ENCODE measurements at places on chromosomes 7 and 10.

DNA sequence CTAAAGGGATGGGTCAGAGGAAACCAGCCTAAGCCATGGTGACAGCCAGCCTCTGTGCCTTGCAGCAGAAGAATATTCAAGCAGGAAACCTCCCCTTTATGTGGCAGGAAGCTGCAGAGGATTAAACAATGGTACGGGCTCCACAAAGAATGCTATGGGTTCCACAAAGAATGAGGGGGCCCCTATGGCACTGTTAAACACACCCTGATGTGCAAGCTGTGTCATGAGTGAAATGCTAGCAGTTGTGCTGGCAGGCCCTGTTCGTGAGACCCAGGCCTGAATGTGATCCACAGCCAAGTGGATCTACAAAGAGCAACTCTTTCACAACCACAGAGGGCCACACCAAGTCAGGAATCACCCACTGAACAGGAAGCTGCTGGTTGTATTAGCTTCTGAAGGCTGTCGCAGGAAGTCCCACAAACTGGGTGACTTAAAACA is 68.9 kb downstream of the MYOF start:
- no peak for DNase-seq

- DNase-seq = no peak
Measured at GRCh38 chr7:40542982-40543741, 408.4 kb downstream of the SUGCT start.

- no peak for DNase-seq
Measured at GRCh38 chr10:27625452-27626211, 120.0 kb downstream of the MKX start.

DNA sequence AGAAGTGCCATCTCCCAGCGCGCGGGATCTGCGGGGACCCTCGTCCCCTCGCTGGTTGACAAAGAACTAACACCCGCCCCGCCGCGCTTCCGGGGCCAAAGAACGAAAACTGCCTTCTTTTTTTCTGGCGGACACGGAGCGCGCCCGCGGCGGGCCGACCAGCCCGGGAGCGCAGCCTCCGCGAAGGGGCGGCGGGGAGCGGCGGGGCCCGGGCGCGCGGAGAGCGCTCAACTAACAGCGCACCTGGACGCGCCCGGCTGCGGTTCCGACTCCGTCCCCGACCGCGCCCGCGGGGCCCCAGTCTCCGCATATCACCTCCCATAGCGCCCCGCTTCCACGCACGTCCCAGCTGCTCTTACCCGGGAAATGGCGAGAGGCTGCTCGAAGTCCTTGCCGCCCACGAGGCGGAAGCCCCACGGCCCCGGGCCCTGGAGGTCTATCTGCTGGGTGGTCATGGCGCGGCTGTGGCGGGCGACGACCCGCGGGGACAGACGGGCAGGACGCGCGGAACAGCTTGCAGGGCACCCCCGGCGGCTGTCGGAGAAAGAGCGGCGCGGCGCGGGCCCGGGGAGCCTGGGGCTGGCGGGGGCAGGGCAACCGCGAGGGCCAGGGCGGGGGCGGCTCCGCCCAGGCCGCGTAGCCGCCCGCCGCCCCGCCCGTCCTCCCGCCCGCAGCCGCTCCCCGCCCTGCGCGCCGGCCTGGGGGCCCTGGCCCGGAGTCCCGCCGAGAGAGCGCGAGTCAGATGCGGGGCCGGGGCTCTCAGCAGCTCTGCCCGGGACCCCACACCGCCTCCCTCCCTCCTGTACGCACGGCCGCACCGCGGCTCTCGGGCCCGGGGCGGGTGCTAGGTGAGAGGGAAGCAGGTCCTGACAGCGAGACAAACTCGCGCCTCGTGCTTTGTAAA is at the start of gene PDLIM1:
TSS of gene PDLIM1 (minus strand) at position 543 of the 904 bp plus-strand sequence. CDS start at position 455, 88 bp downstream.
- no peak for DNase-seq

DNA sequence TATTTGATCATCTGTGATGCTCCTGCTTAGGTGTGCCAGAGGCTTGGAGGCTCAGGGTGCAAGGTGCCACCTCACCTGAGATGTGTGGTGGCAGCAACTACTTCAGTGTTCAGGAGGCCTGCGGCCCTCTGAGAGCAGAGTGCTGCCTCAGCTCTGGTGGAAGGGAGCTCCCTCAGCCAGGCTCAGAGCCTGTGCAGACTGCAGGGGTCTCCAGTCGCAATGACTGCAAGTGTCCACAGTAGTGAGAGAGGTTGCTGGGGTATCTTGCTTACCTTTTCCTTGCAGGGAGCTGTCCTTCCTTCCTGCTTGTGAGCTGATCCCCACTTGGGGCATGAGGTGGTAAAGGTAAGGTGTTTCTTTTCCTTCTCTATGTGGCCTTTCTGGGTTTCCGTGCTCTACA is 131.0 kb upstream of the GAD2 start:
- DNase-seq = no peak

DNA sequence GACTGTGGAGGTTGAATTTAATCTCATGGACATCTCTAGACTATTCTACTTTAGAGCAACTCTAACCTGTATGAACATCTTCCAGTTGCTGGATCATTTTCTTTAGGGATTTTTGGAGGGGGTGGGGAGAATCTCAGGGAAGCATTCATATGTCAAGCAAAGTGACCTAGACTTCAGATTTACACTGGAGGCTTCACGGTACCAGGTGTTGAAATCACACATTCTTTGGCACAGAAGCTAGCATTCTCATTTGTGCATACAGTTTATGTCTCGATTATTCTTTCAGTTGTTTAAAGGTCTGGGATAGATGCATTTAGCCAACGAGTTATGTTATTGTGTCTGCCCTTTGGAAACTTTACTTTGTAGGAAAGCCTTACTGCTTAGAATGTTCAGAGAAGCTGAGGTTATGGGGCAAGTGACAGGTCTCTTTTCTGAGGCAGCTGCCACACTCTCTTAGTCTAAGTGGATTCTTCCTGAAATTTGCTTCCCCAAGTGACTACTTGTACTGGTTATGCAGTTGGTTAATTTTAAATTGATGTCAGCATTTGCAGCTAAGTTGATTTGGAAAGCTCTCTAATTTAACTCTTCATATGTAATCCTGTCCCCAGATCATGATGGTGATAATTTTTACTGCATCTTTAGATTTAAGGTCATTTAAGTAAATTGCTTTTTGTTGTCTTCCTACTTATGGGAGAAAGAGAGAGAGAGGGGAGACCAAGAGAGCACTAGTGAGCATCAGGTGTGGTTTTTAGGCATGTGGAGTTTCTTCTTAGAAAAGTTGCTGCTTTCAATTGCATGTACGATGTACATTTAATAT is 153.8 kb downstream of the PRKG1 start:
- DNase-seq = no peak

DNA sequence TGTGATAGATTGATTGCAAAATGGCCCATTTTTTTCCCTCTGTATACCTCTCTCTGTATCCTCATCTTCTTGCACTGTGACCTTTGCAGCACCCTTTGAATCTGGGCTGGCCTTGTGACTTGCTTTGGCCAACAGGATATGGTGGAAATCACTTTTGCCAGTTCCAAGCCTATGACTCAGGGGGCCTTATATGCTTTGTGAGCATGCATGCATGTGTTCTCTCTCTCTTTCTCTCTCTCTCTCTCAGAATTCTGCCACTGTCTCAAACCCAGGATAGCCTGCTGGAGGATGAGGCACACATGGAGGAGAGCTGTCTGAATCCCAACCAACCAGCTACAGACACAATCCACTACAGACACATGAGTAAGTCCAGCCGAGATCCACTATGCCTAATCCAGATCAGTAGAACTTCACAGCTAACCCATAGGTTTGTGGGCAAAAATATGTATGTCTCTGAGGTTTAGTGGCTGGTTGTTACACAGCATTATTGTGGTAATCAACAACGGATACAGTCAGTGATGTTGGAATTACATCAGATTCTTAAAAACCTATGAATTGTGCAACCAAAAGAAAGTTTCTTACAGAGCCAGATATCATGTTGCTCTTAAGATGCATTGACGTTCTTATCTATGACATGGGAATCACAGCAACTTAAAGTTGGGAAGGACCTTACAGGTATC is 41.8 kb upstream of the ABCB4 start:
- DNase-seq = no peak

- DNase-seq = no peak
Measured at GRCh38 chr10:127979566-127979965, 72.7 kb downstream of the PTPRE start.

GRCh38 chr10:46247808-46248569 is 38.8 kb upstream of the ANTXRL start:
- DNase-seq = no peak

DNA sequence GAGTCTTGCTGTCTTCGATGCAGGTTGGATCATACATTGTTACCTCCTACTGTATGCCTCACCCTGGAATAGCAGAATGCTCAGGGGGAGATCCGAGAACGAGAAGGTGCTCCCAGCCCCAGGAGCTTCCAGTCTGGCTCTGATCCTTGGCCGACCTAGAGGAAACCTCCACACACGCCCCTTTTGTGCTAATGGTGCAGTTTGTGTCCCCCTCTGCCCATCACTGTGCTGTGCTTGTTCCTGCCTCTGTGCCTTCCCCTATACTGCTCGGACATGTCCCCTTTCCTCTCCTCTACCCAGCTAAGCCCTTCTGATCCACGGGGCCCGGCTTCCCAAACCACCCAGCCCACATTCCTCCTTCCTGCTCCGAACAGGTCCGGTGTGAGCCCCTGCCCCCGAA is 32.5 kb downstream of the ZNF775 start:
- DNase-seq = no peak

GRCh38 chr10:71504168-71504567 is 107.4 kb downstream of the CDH23 start:
- no peak for DNase-seq

GRCh38 chr10:13890233-13891127 is 303.7 kb downstream of the PRPF18 start:
- no peak for DNase-seq

- no peak for DNase-seq
Measured at GRCh38 chr10:16960551-16960950, 143.3 kb upstream of the RSU1 start.

GRCh38 chr7:11517853-11518252 is 314.1 kb downstream of the THSD7A start:
- no peak for DNase-seq

DNA sequence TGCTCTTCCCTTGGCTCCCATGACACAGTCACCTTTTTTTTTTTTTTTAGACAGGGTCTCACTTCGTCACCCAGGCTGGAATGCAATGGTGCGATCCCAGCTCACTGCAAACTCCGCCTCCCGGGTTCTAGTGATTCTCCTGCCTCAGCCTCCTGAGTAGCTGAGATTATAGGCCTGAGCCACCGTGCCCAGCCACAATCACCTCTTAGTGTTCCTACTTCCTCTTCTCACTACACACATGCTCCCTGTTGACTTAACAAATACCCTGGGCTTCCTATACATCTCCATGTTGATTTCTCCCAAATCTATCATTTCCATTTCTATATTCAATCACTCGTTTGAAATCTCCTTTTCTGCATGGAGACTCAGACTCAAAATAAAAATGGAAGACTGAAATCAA is 91.7 kb downstream of the CUBN start:
- no peak for DNase-seq

GRCh38 chr10:131946321-131946751 is 35.4 kb downstream of the BNIP3 start:
- DNase-seq = no peak

DNA sequence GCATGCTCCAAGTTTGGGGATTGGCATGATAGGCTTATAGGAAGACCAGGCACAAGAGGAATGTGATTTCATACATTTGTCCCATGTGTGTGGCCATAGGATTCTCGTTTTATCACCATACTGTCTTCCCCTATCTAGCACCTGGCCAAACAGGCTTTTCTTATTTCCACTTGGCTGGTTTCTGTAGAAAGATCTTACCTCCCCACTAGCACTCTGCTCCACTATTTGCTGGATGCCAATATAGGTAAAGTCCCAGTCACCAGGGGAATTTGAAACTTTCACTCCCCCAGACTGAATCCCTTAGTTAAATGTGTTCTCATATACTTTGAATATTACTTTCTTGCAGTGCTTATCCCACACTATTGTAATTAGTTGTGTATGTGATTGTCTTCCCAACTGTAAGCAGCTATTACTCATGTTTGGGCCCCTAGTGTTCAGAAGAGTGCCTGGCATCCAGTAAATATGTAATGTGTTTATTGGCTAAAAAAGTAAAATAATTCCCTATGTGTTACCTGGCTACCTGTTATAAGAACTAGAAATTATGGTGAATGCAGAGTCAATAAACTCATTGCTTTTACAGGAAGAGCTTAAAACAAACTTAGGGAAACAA is 109.0 kb downstream of the LRMDA start:
- DNase-seq = no peak

GRCh38 chr10:1360558-1361164 is 304.5 kb downstream of the WDR37 start:
- no peak for DNase-seq

DNA sequence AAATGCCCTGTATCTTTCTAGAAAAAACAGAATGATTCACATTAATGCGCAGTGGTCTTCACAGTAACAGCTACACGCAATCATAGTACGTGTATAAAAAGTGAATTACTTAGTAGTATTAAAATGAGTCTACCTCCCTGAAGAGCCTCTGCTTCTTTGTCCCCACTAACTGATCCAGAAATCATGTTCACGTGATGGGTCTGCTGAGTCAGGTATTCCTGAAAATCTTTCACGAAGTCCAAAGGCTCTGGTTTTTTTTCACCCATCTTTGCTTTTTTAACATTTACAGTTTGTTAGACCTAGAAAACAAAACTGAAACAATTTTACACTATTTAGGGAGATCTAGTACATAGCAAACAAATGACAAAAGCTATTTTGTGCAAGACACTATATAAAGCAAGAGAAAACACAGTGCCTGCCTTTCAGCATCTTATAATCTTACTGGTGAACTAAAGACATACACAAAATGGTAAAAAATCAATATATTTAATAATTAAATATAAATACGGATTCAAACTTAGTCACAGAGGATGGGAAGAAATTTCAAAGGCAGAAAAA is 10.2 kb downstream of the IKZF5 start:
- DNase-seq = no peak

- DNase-seq = no peak
Measured at GRCh38 chr10:24847112-24848070, 105.0 kb downstream of the PRTFDC1 start.

- DNase-seq = no peak
Measured at GRCh38 chr10:23975431-23975830, 233.5 kb upstream of the KIAA1217 start.

DNA sequence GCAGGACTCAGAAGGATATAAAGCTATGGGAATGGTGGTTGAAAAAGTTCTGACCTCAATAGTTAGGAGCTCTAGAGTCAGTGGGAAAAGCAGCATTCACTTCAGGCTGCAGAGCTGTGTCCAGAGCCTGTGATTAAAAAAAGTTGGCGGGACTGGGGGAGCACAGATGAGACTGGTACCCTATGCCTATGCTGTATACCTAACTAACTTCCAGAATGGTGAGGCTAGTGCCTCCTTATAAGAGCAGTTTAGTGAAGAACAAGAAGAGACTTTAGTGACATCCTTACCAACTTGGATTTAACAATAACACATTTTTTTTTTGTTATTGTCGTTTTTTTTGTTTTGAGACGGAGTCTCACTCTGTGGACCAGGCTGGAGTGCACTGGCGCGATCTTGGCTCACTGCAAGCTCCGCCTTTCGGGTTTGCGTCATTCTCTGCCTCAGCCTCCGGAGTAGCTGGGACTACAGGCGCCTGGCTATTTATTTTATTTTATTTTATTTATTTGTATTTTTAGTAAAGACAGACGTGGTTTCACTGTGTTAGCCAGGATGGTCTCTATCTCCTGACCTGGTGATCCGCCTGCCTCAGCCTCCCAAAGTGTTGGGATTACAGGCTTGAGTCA is 6.6 kb upstream of the ZNF282 start:
- no peak for DNase-seq
